Hematopoietic multipotent progenitor cell treated with erythropoietin and hydrocortisone succinate and interleukin-3 and kit ligand, for 8 days (in vitro differentiated cells): ENCODE measurements at places on chromosomes 3 and 15.

GRCh38 chr3:117873249-117873600 is 1161.4 kb downstream of the IGSF11 start:
- DNase-seq, result no peak

GRCh38 chr15:35827141-35827540 is 281.2 kb upstream of the DPH6 start:
- DNase-seq, result no peak

DNA sequence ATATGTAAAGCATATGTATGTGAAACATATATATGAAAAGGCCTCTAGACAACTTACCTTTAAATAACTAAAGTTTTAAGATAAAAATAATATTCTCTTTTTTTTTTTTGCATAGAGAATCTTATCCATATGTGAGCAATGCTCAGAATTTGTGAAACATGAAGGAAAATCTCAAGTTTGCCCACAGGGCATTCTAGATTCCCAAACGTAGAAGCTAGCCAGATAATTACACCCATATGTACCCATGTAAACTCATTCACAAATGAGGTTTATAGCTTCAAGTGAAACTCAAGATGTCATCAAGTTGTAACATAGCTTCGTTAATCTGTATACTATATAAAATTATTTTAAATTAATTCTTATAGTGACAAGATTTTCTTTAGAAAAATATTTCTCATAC is 537.3 kb upstream of the NR2F2 start:
- no peak for DNase-seq

DNA sequence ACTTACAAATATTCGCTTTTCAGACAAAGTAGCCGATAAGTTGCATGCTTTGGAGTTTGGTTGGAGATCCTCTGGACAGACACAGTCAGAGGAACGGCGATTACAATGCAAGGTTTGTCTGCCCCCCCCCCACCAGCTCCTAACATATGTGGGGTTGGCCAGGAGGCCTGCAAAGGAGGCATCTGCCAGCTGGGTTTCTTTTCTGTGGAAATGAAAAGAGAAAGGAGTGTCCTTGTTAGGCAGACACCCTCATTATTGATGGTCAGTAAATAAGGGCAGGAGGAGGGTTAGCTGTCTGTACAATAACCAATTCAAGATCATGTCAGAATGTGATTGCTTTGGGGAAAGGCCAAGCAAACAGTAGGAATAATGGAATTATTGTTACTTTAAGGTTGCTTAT is 49.1 kb downstream of the TLNRD1 start:
- no peak for DNase-seq

DNA sequence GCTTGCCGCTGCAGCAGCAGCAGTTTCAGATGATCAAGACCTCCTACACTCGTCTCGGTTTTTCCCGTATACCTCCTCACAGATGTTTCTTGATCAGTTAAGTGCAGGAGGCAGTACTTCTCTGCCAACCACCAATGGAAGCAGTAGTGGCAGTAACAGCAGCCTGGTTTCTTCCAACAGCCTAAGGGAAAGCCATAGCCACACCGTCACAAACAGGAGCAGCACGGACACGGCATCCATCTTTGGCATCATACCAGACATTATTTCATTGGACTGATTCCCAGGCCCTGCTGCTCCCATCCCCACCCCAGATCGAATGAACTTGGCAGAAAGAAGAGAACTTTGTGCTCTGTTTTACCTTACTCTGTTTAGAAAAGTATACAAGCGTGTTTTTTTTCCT is 17.6 kb downstream of the CALML4 start:
- no peak for DNase-seq

- DNase-seq, result no peak
Observed at GRCh38 chr3:139732729-139733128, 55.0 kb upstream of the NMNAT3 start.

DNA sequence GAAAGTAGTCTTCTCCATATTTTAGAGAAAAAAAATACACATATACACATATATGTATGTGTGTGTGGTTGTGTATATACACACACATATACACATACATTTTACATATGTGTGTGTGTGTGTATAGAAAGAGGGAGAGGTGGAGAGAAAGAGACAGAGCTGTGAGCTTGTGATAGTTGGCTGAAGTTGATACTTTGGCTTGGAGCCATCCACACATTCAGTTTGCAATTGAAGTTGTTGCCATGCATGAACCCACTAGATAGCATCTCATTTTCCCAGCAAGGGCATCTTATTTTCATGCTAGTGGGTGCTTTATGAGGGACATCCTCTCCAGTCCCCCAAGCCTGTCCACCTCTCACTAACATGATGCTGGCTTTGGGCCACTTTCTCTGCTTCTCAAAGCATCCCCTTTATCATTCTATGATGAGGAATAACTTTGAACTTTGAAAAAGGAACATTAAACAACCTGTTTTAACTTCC is 228.6 kb downstream of the ZNF621 start:
- DNase-seq, result no peak

GRCh38 chr3:94285872-94286271 is 223.0 kb downstream of the NSUN3 start:
- DNase-seq, result peak; percentile 23

DNA sequence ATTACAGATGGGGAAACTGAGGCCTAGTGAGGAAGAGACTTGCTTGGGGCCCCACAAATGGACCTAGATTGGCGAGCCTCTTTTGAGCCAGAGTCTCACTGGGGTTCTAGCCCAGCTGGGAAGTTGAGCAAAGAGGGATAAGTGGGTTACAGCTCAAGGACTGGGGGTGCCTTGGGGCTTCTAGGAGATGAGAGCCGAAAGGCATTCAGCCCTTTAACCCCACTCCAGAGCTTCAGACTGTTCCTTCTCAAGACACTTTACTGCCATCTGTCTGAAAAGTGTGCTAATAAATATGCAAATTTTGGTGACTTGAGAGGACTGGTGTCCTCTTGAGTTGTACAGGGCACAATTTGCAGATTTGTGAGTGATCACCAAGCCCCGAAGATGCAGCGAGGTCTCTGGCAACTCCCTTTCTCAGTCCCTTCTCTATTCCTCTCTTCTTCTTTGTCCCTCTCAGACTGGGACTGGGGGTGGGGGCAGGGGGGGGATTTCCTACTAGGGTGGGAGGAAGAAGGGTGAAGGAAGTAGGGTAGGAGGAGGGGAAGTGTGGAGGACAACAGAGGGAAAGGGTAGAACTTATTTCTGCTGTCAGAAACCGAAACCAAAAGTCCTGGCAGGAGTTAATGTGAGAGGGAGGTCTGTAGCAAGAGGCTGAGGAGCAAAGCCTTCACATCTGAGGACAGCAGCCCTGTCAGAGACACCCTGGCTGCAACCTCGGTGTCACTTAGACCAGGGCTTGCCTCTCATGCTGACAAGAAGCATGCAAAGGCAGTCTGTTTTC is 16.2 kb upstream of the ANKDD1A start:
- DNase-seq, result peak; percentile 68

- DNase-seq, result no peak
Observed at GRCh38 chr3:186985661-186986364, 55.5 kb downstream of the ST6GAL1 start.

DNA sequence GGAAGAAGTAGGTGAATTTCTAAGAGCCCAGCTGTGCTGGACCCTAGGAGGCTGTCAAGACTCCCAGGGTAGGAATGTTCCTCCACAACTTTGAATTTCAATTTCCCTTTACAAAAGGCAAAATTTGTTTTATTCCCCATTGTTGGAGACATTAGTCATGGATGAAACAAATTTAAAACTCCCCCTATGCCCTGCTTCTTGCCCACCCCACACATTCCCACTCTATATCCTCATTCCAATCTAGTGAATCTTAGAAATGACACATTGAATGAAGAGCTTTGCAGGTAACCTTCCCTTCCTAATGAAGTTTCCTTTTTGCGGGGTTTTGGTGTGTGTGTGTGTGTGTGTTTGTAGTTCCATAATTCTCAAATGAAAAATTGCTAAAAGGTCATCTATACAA is 72.6 kb downstream of the CCNL1 start:
- no peak for DNase-seq

DNA sequence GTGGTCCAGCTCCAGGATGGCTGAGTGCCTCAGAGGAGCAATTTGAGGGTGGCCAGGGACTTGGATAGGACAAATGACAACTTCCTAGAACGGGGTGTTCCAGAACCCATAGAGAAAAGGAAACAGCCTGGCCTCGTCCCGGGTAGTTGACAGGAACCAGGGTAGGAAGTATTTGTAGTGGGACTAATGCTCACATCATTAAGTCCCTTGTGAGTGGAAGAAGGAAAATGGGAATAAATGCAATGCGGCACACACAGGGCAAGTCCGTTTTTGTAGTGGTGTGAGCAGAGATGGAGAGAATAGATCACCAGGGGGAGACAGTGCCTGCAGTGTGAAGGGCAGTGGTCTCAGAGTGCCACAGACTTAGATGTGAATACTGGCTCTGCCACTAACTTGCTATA is 19.6 kb downstream of the TIMP4 start:
- peak; percentile 6 for DNase-seq

GRCh38 chr15:53297828-53298227 is 461.6 kb downstream of the WDR72 start:
- no peak for DNase-seq

GRCh38 chr3:193598202-193598601 is 5.2 kb downstream of the OPA1 start:
- DNase-seq, result peak; percentile 30

- peak; percentile 61 for DNase-seq
Observed at GRCh38 chr3:179324270-179324754, 1.5 kb downstream of the ZNF639 start.

- DNase-seq, result no peak
Observed at GRCh38 chr3:133442518-133442917, 42.7 kb downstream of the BFSP2 start.

- no peak for DNase-seq
Observed at GRCh38 chr3:190261740-190262139, 60.5 kb downstream of the CLDN1 start.

- DNase-seq, result no peak
Observed at GRCh38 chr3:150291515-150291914, 116.6 kb upstream of the TSC22D2 start.

DNA sequence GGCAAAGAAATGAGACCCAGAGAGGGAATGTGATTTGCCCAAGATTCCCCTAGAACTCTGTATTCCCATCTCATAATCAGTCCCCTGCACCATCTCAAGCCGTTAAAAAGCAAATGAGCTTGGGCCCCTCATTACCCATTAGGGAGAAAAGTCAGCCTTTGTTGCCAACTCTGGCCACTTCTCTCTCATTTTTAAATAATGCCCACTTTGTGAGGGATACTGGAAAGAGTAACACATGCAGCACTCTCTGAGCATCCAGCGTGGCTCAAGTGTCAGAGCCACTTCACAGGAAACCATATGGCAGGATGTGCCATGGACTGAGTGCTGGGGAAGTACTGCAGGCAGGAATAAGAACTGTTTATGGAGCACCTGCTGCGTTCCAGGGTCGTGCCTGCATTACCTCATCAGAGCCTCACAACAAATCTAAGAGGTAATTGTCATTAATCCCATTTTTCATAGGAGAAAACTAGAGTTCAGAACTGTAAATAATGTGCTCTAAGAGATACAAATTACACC is 49.8 kb upstream of the SLC6A1 start:
- no peak for DNase-seq

DNA sequence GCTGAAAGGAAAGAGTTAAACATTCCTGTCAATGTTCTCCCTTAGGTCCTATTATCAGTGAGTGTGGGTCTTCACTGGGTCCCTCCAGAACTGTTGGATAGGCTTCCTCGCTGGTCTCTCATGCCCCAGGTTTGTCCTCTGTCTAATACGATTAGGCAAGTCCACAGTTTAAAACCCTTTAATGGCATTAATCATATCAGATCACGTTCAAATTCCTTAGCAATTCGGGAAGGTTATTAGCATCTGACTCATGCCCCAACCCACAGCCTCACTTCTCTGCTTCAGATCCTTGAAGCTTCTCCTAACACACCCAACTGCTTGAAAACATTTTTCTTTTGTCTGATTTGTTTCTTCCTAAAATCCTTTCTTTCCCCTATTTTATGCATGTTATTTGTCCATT is 224.3 kb upstream of the ATP10A start:
- DNase-seq, result no peak

DNA sequence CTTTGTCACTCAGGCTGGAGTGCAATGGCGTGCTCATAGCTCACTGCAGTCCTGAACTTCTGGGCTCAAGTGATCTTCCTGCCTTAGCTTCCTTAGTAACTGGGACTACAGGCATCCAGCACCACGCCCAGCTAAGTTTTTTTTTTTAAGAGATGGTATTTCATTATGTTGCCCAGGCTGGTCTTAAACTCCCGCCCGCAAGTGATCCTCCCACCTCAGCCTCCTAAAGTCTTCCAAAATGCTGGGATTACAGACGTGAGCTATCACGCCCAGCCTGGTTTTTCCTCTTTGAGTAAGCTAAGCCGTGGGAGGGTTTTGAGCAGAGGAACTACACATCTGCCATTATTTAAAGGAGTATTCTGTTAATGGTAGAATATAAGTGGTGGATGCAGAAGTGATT is 7.4 kb upstream of the LRRFIP2 start:
- DNase-seq, result no peak

DNA sequence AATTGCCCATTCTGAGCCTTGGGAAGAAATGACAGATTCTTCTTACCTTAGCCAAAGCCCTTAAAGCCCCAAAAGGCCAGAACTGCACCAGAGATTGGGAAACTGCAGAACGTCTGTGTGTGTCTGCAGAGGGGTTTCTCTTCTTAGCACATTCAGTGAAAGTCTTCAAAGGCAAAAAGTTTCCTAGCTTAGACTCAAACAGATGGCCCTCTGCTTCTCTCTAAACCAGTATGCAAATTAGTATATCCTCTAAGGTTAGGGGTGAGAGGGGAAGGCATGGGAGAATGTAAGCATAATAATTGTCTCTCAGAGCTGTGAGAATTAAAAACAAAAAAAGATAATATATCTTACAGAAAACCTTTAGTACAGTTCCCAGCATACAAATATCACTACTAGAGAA is 334.0 kb upstream of the MCTP2 start:
- no peak for DNase-seq

- no peak for DNase-seq
Observed at GRCh38 chr3:70620367-70620766, 307.9 kb upstream of the MDFIC2 start.

GRCh38 chr3:84637272-84637671 is 321.5 kb upstream of the CADM2 start:
- peak; percentile 2 for DNase-seq

- no peak for DNase-seq
Observed at GRCh38 chr3:197468866-197469382, 86.8 kb downstream of the BDH1 start.

DNA sequence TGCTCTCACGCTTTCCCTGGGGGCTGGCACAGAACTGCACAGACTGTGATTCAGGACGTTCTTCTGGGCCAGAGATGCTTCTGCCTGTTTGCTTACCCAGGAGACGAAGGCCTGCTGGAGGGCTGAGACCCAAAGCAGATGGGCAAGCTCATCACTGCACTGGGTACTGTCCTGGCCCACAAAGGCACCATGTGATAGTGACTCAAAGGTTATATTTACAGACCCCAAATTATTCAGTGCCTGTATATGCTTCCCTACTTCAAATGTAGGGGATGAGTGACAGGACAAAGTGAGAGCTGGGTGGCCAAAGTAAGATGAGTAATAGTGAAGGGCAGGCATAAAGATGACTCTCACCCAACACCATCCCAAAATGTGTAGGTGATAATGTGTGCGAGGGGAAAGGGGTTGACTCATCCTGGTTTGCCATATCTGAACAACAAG is 127.4 kb downstream of the WDR76 start:
- DNase-seq, result no peak
